Thyroid gland (tissue), 4 donors: ENCODE measurements at places on chromosomes 5 and 9. TPM values are rescaled to one million over a fixed set of nuclear protein-coding genes. Genes with fewer than 3 reads are reported as not detected.

The OR13C2 gene
- not detected for total RNA-seq

- peak; percentile 4 for DNase-seq
- H3K4me3 ChIP-seq = no peak overlapping the region
- no peaks in the 10 kb centered on the region for H3K36me3 ChIP-seq
- no peak overlapping the region for H3K27ac ChIP-seq
- no peaks in the 10 kb centered on the region for H3K4me1 ChIP-seq
- H3K27me3 ChIP-seq = no peaks in the 10 kb centered on the region
Observed at GRCh38 chr5:52693280-52693679, 94.4 kb upstream of the ITGA1 start.

GRCh38 chr9:109120204-109120789 lies 550 bp upstream of the TMEM245 start:
- no peak for DNase-seq
- no peak overlapping the region for H3K4me3 ChIP-seq
- no peaks in the 10 kb centered on the region for H3K36me3 ChIP-seq
- H3K27ac ChIP-seq = no peak overlapping the region
- H3K4me1 ChIP-seq = peaks cover 22% of the 10 kb centered on the region

GRCh38 chr5:53262348-53262970 lies 152.9 kb upstream of the MOCS2 start:
- H3K36me3 ChIP-seq = no peaks in the 10 kb centered on the region
- no peaks in the 10 kb centered on the region for H3K4me1 ChIP-seq
- no peaks in the 10 kb centered on the region for H3K27me3 ChIP-seq
- peak; percentile 2 for DNase-seq
- no peak overlapping the region for H3K4me3 ChIP-seq

GRCh38 chr5:61228229-61228628 lies 66.0 kb upstream of the SMIM15 start:
- no peaks in the 10 kb centered on the region for H3K27me3 ChIP-seq
- peak overlapping the region; percentile 87 for H3K27ac ChIP-seq
- peak; percentile 71 for DNase-seq
- H3K4me3 ChIP-seq = no peak overlapping the region
- H3K36me3 ChIP-seq = no peaks in the 10 kb centered on the region

- H3K27ac ChIP-seq = no peak overlapping the region
- H3K36me3 ChIP-seq = no peaks in the 10 kb centered on the region
- DNase-seq = no peak
- no peak overlapping the region for H3K4me3 ChIP-seq
- no peaks in the 10 kb centered on the region for H3K27me3 ChIP-seq
Observed at GRCh38 chr9:100066539-100066938, 32.3 kb downstream of the ERP44 start.
